ENCODE measurements at places on chromosomes 7 and 10.
A peak's percentile ranks its signal among the peaks of the same experiment; 100 is the strongest.

DNA sequence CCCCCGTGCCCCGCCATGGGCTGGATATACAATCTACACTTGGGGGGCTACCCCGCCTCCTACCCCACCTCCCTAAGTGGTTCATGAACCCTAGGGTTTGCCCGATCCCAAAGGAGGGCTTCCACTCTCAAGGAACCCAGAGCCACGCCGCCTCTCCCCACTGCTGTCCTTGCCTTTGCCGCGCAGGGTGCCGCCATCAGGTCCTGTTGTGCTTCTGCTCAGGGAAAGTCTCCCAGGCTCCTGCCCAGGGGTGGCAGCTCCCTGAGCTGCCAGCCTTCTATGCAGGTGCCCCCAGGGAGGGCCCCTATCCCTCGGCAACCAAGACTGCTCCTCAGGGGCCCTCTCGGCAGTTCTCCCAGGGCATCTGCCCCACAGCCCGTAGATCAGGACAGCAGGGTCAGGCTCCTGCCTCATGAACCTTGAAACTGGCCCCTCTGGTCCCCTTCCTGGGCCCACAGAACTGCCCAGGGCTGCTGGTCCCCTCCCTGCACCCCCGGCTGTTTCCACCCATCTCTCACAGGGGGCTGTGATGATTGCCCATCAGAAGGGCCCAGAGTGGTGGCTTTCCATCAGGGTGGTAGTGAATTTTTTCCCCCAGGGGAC lies 13.0 kb upstream of the PCBD1 start:
- DNase-seq, result no peak

DNA sequence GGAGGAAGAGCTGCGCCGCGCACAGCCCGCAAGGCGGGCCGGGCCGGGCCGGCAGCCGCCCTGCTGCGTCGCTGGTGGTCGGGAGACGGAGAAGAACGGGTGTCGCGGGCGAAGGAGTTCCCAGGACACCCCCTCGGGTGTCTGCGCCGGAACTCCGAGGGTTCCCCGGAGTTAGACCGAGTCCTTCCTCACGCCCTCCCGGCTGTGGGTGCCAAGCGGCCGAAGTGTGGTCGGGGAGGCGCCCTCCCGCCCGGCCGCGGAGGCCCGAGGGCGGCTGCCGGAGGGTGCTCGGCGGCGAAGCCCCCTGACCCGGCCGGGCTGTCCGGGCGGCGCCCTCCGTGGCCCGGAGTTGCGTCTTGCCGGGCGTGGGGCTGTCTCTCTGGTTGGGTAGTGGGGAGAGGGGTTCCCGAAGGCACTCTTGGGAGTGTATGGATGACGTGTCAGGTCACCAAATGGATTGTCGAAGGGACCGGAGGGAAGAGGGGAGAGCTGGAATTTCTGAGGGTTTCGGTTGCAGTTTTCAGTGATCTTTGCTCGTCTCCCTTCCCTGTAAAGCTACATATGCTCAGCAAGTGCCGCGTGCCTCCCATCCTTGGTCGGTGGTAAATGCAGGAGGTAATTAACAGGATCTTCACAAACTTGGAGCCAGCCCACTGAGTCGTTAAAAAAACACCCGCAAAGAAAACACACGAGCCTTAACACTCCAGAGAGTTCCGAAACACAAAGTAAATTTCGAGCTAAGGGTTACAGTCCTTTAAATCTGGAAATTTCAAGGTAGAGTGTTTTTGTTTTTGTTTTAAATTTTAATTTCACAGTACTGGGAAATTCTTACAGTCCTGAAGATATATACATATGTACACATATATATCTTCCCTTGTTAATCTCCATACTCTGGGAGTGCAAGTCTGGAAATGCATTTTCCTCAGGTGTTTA lies 871 bp downstream of the ST7 start:
- DNase-seq, result peak; percentile 78

DNA sequence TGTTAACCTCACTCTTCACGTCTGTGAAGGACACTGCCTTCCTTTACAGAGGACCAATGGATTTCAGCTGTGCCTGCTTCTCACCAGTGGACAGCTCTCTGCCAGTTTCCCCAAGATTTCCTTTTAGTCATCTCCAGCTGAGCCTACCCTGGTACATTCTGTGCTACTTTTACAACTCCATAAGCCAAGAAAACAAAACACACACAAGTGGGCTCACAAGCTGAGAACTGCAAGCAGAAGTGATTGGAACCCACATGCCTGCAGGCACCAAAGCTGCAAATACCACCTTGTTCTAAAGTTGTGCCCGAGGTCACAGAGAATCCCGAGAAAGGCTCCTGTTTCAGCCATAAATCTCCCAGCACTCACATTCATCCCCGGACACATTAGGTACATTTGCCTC lies 636.8 kb downstream of the PHTF2 start:
- DNase-seq, result no peak

DNA sequence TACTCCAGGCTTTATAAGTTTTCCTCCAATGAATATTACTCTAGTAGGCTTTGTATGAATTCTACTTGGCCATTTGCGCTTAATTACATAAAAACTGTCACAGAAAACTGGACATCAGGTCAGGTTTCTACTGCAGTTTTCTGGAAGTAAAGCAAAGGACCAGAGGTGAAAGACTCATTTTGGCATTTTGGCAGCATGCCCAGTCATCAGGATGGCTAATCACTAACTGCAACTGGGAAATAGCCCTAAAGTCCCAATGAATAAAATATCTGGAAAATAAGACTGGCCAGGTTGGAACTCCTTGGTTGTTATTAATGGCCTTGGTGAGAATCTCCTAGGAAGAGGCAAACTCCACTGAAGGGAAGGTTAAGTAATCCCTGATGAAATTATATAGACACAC lies 75.5 kb downstream of the COPG2 start:
- DNase-seq, result no peak

DNA sequence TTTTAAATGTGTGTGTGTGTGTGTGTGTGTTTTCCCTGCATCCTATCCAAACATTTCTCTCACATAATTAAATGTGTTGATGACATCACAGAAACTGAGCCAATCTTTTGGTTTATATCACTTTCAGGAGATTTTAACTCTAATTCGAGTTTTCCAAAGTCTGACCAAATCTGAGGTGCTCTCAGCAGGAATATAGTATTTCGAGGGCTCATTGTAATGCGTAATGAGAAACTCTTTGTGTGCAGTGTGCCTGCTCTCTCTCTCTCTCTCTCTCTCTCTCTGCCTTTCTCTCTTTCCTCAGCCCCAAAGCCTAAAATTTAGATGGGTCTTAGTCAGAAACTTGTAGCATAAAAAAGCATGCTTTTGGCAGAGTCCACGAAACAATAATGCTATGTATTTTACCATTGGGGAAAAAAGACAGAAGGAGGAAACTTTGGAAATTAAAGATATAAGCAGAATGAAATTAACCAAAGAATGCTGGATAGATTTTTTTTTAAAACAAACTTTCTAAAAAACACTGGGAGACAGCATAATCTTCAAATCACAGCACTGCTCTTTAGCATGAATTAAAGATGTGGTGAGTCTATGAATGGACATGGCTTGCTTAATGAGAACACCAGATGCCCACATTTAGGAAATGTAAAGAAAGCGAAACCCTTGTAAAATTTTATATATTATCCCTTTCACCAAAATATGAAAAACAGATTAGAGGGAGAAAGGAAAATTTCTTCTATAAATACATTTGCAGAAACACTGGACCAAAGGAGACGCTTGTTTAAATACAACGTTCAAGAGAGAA lies 206.8 kb upstream of the HABP2 start:
- no peak for DNase-seq
